Activated T-helper 17 cell treated with anti-CD3 and anti-CD28 coated beads, Interleukin-2, amount 50 U/mL, for 72 hours (primary cell): ENCODE measurements at places on chromosomes 5 and 9.

GRCh38 chr5:119250946-119251901, 104.6 kb upstream of the TNFAIP8 start:
- ATAC-seq: peak; percentile 54

- ATAC-seq: no peak
Measured at GRCh38 chr5:155651-156410, 35.5 kb upstream of the LRRC14B start.

DNA sequence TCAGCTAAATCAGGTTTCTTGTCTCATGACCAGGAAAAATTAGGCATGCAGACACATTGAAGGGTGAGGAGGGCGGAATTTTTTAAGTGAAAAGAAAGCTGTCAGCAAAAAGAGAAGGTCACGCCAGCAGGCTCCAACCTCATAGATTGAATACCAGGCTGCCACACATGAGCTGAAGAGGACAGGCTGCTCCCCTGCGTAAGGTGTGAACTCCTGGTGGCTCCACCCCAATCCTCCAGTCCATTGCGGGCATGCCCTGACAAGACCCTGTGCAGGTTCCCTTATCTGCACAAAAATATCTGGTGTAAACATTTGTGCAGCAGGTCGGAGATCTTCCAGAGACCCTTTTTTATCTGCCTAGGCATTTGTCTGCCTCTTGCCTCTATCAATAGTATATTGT, 22.9 kb upstream of the TEX10 start:
- ATAC-seq: no peak

GRCh38 chr5:6542421-6543345, 90.2 kb downstream of the NSUN2 start:
- no peak for ATAC-seq

DNA sequence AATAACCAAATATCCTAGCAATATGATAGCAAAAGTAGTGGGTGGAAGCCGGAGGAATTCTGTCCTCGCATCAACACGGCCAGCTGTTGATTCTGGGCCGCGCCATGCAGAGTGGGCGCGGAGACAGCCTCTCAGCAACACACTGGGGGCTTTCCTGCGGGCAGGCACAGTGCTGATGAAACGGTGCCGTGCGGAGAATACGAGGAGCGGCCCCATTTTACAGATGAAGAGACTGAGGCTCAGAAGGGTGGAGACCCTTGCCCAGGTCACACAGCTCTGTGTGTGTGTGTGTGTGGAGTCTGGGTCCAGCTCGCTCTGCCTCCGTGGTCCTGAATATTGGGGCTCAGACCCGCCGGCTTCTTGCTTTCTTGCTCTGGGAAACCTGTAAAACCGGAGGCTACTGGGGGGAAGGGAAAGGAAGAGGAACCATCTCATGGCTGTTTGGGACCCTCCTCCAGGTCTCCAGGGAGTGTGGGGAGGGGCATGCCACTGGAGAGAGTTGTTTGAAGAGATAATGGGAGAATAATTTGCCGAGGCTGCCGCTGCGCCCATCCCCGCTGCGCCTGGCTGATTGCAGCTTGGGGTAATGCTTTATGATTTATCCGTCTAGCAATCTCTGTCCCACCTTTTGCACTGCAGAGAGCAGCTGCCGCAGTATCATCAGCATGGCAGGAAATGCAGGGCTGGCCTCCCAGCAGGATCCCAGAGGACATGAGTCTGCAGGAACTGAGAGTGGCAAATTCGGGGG, 36.6 kb downstream of the NCS1 start:
- ATAC-seq: no peak

GRCh38 chr5:79186021-79186420, 49.9 kb upstream of the JMY start:
- no peak for ATAC-seq
